CD4-positive, alpha-beta T cell treated with Interleukin-21 for 1 hour (primary cell): ENCODE measurements at places on chromosomes 1 and 21.

DNA sequence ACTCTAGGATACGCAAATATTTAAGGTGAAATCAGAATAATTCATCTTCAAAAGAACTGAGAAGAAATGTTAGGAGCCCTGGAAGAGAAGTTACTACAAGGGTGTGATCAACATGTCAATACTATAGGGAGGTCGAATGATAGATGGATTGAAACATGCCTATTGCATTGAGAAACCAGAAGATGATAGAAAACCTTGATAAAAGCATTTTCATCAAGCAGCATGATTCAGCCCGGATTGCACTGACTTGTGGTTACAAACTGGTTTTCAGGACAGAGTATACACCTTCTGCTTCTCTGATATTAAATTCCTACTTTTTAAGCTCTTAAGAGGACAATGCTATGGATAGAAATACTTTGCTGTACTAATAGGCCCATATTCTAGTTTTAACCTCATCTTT lies 164.2 kb downstream of the FMN2 start:
- DNase-seq = no peak

GRCh38 chr1:167943541-167943940 lies 6.7 kb upstream of the MPC2 start:
- no peak for DNase-seq

DNA sequence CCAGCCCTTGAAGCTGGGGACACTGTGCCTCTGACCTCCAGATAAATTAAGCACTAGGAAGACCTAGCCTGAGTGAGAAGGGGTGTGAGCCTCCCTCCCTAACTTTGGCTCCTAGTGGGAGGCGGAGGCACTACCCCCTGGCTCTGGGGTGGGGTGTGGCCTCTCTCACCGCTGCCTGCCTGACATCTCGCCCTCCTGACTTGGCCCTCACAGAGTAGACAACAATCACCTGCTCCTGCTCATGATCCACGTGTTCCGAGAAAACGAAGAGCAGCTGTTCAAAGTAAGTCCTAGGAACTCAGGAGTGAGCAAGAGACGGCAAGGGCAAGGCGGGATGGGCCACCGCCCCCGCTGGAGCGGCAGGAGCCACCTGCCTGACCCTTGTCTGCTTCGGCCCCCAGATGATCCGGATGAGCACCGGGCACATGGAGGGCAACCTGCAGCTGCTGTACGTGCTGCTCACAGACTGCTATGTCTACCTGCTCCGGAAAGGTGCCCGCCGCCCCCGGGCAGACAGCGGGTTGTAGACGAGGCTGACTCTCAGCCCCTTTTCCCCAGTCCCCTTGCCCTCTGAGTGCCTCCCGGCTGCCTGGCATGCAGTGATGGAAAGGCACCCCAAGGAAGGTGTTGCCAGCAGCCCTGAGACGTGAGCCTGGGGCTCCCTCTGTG lies 8.1 kb upstream of the SLC25A34 start:
- DNase-seq = no peak

GRCh38 chr21:16942703-16943102 lies 570.1 kb upstream of the CXADR start:
- no peak for DNase-seq

DNA sequence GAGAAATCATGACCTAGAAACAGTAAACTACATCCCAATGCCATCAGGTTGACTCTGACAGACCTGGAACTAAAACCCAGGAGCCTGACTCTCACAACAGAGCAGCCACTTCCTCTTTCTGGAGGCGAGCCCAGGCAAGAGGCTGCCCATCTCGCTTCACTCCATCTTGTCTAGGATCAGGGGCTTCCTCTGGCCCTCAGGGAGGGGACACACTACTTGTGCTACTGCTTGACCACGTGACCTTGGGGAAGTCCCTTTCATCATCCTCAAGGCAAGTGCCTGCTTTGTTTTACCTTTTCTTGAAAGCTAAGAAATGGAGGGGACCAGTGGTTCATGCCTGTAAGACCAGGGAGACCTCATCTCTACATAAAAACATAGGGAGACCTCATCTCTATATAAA lies 2.6 kb upstream of the TENT5B start:
- DNase-seq = no peak
